Mammary epithelial cell (primary cell): ENCODE measurements at places on chromosomes 12 and 14. TPM values are rescaled to one million over a fixed set of nuclear protein-coding genes. Genes with fewer than 3 reads are reported as not detected.
A peak's percentile ranks its signal among the peaks of the same experiment; 100 is the strongest.

- DNase-seq, result no peak
Observed at GRCh38 chr12:92338671-92339070, 193.0 kb upstream of the BTG1 start.

The CMTM5 gene
- total RNA-seq, result not detected in 2 replicates

DNA sequence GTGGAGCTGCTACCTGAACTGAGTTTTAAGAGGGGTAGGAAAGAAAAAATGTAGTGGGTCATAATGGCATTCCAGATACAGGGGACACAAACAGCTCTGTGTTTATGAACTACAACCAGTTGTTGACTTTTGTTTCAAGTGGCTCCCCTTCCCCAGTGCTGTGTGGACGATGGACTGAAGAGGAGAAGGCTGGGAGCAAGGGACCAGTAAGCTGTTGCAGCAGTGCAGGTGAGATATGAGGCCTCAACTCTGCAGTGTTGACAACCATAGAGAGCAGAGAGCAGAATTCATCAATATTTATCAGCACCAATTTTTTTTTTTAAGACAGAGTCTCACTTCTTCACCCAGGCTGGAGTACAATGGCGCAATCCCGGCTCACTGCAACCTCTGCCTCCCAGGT lies 46.6 kb downstream of the MDM2 start:
- DNase-seq, result no peak

GRCh38 chr12:120257041-120257821 lies 8.3 kb downstream of the PXN start:
- DNase-seq, result peak; percentile 72

DNA sequence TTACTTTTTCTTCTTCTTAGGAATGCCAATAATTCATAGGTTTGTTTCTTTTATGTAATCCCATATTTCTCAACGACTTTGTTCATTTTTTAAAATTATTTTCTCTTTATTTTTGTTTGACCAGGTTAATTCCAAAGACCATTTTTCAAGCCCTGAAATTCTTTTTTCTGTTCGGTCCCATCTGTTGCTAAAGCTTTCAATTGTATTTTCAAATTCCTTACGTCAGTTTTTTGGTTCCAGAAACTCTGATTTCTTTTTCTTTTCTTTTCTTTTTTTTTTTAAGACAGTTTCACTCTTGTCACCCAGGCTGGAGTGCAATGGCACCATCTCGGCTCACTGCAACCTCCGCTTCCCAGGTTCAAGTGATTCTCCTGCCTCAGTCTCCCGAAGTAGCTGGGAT lies 27.6 kb downstream of the RAB3IP start:
- no peak for DNase-seq

- DNase-seq, result peak; percentile 2
Observed at GRCh38 chr14:96349286-96350075, 13.7 kb downstream of the ATG2B start.

DNA sequence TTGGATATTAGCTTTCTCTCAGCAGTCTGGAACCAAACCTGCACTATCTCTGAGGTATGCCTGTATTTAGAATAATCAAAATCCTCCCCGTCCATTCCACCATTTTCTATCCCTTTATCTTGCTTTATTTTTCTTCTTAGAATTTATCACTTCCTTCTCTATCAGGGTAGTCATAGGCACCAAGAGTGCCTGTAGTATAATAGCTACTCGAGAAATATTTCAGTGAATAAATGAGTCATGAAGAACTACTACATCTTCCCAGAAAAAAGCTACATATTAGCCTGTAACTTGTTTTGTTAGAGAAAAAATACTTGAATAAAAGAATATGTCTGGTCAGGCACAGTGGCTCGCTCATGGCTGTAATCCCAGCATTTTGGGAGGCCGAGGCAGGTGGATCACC lies 4.3 kb downstream of the SLC2A14 start:
- DNase-seq, result peak; percentile 4

The GPRC5A gene
- 6.0 TPM for total RNA-seq

- no peak for DNase-seq
Observed at GRCh38 chr12:104012331-104012730, 37.7 kb downstream of the GLT8D2 start.

GRCh38 chr14:29913566-29913965 lies 14.1 kb downstream of the PRKD1 start:
- DNase-seq, result no peak

The TMEM119 gene
- total RNA-seq, result not detected in 2 replicates

- no peak for DNase-seq
Observed at GRCh38 chr12:31405021-31405420, 79.1 kb upstream of the SINHCAF start.

GRCh38 chr14:39181026-39181692 lies 6.1 kb downstream of the PNN start:
- no peak for DNase-seq

- DNase-seq, result no peak
Observed at GRCh38 chr12:6354495-6355393, 12.9 kb upstream of the TNFRSF1A start.

DNA sequence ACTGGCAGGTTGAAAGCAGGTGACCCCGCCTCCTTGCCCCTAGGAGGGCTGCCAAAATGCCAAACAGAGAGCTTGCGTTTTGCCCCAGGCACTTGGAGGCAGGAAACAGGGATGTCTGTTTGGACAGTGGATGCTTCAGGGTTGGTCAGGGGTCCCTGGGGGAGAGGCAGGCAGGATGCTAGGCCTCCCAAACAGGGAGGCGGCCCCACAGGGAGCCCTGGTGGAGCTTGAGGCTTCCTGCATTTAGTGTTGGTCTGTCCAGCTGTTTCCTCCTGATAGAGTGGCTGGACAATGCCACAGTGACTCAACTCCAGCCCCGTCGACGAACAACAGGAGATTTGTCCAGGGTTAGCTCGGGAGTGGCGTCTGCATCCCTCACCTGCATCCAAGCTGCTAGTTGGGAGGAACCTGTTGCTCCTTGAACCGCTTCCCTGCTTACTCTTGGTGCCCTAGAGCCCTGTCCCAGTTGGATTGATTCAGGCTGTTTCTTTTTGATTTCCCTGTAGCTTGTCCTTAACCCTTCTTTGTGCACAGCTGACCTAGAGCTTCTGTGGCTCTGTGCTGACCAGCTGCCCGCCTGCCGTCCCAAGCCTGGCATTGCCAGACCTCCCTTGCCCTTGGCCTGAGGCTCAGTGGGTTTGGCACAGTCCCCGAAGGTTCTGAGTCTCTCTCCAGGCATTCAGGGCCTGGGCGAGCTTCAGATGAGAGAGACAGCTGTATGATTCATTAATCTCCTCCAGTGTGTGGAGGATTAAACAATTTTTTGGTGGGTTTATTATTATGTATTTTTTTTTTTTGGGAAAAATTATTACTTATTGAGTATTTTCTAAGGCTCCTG lies 45.9 kb downstream of the TSPAN9 start:
- DNase-seq, result peak; percentile 79

DNA sequence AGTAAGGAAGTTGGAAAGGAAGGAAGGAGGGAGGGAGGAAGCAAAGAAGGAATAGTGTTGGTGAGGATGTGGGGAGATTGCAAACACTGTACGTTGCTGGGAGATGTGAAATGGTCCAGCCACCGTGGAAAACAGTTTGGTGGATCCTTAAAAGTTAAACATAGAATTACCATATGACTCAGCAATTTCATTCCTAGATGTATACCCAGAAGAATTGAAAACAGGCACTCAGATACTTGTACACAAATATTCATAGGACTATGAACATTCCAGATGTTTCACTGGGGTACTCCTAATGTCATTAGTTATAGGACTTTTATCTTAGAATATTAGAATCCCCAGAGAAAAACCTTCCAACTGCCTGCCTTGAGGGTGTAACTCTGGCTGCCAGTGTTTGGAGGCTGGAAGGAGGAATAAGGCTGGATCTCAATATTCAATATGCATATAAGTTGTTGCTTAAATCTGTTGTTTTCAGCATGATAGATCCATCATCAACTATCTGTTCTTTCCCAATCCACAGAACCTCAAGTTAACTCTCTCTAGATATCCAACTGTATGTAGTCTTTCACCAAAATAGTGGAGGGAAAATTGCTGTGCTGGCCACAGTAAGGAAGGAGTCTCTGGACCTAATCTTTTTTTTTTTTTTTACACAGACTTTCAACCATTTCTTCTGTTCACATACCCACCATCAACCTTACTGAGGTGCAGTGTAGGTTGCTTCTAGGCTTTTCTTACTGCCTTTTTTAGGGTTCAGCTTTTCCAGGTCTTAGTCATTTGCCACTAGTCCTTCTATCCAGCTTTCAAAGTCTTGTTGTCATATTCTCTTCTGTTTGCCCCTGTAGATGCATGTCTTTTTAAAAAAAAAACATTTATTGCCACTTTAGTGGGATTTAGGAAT lies 94.5 kb downstream of the DNAI7 start:
- no peak for DNase-seq

DNA sequence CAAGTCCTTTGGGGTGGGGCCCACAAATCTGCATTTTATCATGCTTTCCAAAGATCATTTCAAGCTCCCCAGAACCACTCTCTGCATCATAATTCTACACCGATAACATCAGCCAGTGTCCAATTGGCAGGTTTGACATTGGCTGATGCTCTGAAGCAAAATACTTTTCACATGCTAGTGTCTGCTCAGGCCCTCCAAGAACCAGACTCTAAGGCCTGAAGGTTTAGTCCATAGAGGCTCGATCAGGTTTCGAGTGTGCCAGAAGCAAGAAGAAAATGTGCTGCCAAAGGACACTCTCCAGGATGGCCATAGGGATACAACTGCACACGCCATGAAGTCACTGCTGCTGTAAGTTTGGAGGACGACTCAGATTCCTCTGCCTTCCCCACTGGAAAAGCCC lies 280.3 kb downstream of the KSR2 start:
- DNase-seq, result no peak

GRCh38 chr12:40646911-40647310 lies 45.3 kb upstream of the CNTN1 start:
- DNase-seq, result no peak

- no peak for DNase-seq
Observed at GRCh38 chr14:38079886-38080285, 127.8 kb upstream of the SSTR1 start.

The TAS2R43 gene
- total RNA-seq, result 0.31 and 0.53 TPM in 2 replicates

DNA sequence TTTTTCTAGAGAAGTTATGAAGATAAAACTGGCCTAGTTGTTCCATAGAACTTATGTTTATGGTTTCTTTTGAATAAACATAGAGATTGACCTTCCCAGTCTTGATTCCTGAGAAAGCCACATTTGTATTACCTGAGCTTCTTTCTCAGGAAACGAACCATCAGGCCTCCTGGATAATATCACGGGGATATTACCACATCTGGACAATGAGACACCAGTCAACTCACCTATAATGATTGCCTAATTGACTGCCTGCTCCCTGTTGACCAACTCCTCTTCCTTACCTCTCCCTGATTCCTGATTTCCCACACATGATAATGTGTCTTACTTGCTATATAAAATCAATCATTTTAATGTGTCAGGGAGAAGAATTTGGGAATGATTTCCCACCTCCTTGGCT lies 822.7 kb downstream of the LRFN5 start:
- no peak for DNase-seq

GRCh38 chr12:122981587-122982476 lies 1.4 kb downstream of the ARL6IP4 start:
- DNase-seq, result no peak

The GPR137C gene
- total RNA-seq, result 0.11 and 0.64 TPM in 2 replicates

The OTOGL gene
- total RNA-seq, result 0.17 TPM

The KRT6B gene
- 3,751 TPM for total RNA-seq
